ENCODE measurements at places on chromosomes 6 and 20. TPM values are rescaled to one million over a fixed set of nuclear protein-coding genes. Genes with fewer than 3 reads are reported as not detected.

LBP gene
- total RNA-seq = not detected

MAN1A1 gene
- 123 TPM for total RNA-seq

CRISP3 gene
- total RNA-seq = not detected

OXT gene
- not detected for total RNA-seq

TBXT gene
- total RNA-seq = not detected

BPIFB1 gene
- total RNA-seq = not detected

TSBP1 gene
- not detected for total RNA-seq

BMP2 gene
- 109 TPM for total RNA-seq

TRIM10 gene
- 19.8 TPM for total RNA-seq

METTL24 gene
- total RNA-seq = 59.9 TPM

OPRM1 gene
- not detected for total RNA-seq

SLC22A7 gene
- not detected for total RNA-seq

SLC22A1 gene
- total RNA-seq = 1.7 TPM

C6orf52 gene
- total RNA-seq = not detected

AHCY gene
- total RNA-seq = 23.9 TPM

GRM1 gene
- total RNA-seq = not detected

RHAG gene
- total RNA-seq = not detected
